Adrenal gland (tissue), 19 donors: ENCODE measurements at places on chromosomes 7 and 10. TPM values are rescaled to one million over a fixed set of nuclear protein-coding genes. Genes with fewer than 3 reads are reported as not detected.

The RBP3 gene
- not detected for total RNA-seq

The VENTX gene
- 2.0 TPM for total RNA-seq

The FOXP2 gene
- 1.1 TPM for total RNA-seq

The TMEM213 gene
- total RNA-seq, result not detected

The SEMA3A gene
- total RNA-seq, result 1.1 TPM

The CALHM3 gene
- total RNA-seq, result not detected

The MGAM2 gene
- not detected for total RNA-seq

The ZNF804B gene
- total RNA-seq, result 0.09 TPM

The MRC1 gene
- 44.5 TPM for total RNA-seq

The TLX1 gene
- total RNA-seq, result not detected

The CNPY1 gene
- total RNA-seq, result not detected

The GARIN1A gene
- 3.3 TPM for total RNA-seq

The LAMTOR4 gene
- 184 TPM for total RNA-seq

- H3K27ac ChIP-seq, result peak overlapping the region; percentile 69
- H3K4me1 ChIP-seq, result peaks cover 14% of the 10 kb centered on the region
- no peaks in the 10 kb centered on the region for H3K36me3 ChIP-seq
- no peak overlapping the region for H3K4me3 ChIP-seq
- no peaks in the 10 kb centered on the region for H3K27me3 ChIP-seq
- peak; percentile 72 for DNase-seq
These were observed 24.5 kb upstream of the SVIL start for GRCh38 chr10:29658984-29659965.

DNA sequence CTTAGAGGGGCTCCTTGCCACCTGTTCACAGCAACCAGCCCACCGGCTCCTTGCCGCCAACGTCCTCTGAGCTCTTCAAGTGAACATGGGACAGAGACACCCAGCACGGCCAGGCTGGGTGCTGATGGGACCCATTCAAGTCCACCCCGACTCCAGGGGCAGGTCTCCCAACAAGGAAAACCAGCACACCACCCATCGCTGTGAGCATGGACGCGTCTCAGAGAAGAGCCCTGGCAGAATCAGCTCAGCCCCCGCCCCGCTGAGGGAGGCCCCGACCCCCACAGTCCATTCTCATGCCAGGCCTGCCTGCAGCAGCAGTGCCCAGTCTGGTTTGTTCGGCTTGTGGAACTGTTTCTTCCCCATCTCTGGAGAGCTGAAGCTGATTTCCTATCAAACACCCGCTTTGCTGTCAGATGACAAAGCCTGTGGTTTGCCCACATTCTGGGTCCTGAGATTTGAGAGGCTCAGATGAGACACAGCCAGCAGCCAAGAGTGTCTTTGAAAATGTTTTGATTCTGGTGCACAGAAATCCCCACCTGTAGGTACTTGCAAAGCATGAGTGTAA is 216.6 kb downstream of the ZMYND11 start:
- H3K4me1 ChIP-seq, result no peaks in the 10 kb centered on the region
- DNase-seq, result no peak
- peaks cover 40% of the 10 kb centered on the region for H3K36me3 ChIP-seq

- no peaks in the 10 kb centered on the region for H3K36me3 ChIP-seq
- DNase-seq, result no peak
- H3K27me3 ChIP-seq, result no peaks in the 10 kb centered on the region
- H3K4me3 ChIP-seq, result no peak overlapping the region
These were observed 6.8 kb downstream of the NAMPT start for GRCh38 chr7:106277976-106278375.

DNA sequence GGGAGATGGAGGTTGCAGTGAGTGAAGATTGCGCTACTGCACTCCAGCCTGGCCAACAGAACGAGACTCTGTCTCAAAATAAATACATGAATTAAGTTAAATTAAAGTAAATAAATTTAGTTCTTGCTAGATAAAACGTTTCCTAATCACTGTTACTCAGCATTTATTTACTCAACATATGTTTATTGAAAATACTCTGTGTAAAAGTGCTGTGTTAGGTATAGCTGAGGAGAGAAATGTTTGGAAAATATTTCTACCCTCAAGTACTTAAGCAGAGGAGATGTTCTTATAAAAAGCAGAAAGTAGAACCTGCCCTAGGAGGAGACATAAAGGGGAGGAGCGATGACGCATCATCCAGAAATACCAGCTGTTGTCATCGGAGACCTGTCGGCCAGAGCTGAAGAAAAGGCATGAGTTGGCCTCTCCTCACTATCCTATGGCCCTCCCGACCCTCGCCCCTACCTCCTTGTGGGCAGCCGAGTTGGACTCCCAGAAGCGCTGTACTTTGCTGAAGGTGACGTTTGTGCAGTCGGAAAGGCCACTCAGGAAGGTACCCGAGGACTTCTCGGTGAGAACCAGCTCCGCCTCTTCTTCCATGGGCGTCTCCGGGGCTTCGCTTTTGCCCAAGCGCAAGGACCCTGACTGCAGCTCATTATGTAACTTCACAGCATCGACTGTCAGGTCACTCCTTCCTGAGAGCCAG is 1.1 kb downstream of the RRP12 start:
- peak overlapping the region; percentile 89 for H3K27ac ChIP-seq
- H3K4me1 ChIP-seq, result peaks cover 9% of the 10 kb centered on the region
- H3K27me3 ChIP-seq, result no peaks in the 10 kb centered on the region
- DNase-seq, result peak; percentile 85

GRCh38 chr10:15640536-15641085 is 79.1 kb downstream of the ITGA8 start:
- H3K4me1 ChIP-seq, result no peaks in the 10 kb centered on the region
- no peak overlapping the region for H3K27ac ChIP-seq
- no peak overlapping the region for H3K4me3 ChIP-seq
- no peaks in the 10 kb centered on the region for H3K27me3 ChIP-seq

GRCh38 chr7:121557034-121557892 is 161.2 kb upstream of the FAM3C start:
- H3K27ac ChIP-seq, result no peak overlapping the region
- H3K4me1 ChIP-seq, result no peaks in the 10 kb centered on the region
- DNase-seq, result no peak
- no peaks in the 10 kb centered on the region for H3K27me3 ChIP-seq

DNA sequence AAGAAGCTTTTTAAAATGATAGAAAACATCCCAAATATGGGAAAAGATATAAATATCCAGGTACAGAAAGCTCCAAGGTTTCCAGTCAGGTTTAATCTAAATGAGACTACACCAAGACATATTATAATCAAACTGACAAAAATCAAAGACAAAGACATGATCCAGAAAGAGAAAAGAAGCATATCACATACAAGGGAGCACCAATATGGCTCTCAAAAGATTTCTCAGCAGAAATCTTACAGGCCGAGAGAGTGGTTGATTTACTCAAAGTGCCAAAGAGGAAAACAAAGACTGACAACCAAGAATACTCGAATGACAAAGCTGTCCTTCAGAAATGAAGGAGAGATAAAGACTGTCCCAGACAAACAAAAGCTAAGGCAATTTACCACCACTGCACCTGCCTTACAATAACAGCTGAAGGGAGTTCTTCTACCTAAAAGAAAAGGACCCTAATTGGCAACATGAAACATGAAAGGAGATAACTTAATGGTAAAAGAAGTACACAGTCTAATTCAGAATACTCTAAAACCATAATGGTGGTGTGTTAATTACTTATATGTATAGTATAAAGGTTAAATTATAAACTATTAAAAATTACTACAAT is 25.4 kb downstream of the OR2A14 start:
- no peak for DNase-seq
- no peak overlapping the region for H3K27ac ChIP-seq
- H3K4me3 ChIP-seq, result no peak overlapping the region

- H3K4me1 ChIP-seq, result peaks cover 16% of the 10 kb centered on the region
- H3K27ac ChIP-seq, result peak overlapping the region; percentile 97
- no peaks in the 10 kb centered on the region for H3K27me3 ChIP-seq
- H3K36me3 ChIP-seq, result no peaks in the 10 kb centered on the region
- no peak for DNase-seq
- peak overlapping the region; percentile 87 for H3K4me3 ChIP-seq
These were observed 1.5 kb downstream of the SLC25A13 start for GRCh38 chr7:96320442-96320841.

- DNase-seq, result no peak
- H3K27me3 ChIP-seq, result no peaks in the 10 kb centered on the region
- H3K27ac ChIP-seq, result no peak overlapping the region
- no peaks in the 10 kb centered on the region for H3K36me3 ChIP-seq
These were observed 38.9 kb upstream of the RSU1 start for GRCh38 chr10:16856092-16856491.

- peak overlapping the region; percentile 21 for H3K4me3 ChIP-seq
- no peaks in the 10 kb centered on the region for H3K4me1 ChIP-seq
- peak; percentile 66 for DNase-seq
- H3K27ac ChIP-seq, result peak overlapping the region; percentile 85
- no peaks in the 10 kb centered on the region for H3K36me3 ChIP-seq
These were observed 723 bp downstream of the MTURN start for GRCh38 chr7:30135301-30136116.

DNA sequence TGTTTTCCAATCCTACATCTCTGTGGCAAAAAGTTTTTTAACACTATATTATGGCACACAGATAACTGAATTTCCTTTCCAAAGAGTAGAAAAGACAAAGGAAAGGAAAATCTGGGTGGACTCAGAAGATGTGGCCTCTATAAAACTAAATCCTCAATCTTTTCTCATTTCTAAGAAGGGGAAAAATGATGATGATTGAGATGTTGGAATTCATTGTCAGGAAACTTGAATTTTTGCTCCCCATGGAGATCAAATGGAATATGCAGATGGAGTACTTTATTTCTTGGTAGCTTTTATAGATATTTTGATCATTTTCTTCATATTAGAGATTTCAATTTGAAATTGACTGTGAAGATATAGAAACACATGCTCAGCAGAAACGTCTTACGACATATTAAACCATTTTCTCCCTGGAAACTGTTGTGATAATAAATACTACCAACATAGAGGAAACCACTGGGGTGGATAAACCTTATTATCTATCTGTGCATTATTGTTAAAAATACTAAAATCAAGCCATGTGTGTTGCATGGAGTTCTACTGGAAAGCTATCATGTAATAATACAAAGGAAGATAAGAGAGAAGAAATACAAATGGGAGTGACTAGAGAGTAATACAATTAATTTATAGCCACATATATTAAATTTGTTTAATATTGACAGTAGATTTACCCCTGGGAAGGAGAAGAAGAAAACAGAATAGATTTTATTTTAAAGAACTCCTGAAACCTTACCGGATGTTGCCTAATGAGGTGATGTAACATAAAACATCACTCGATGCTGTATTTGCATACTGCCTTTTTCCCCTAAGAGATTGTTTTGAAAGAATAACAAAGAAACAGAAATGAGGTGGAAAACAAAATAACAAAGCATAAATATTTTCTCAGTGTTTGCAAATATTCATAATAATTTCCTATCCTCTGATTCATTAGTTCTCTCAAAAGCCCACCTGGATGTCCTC is 931.2 kb upstream of the C7orf33 start:
- no peaks in the 10 kb centered on the region for H3K4me1 ChIP-seq
- H3K4me3 ChIP-seq, result no peak overlapping the region
- no peaks in the 10 kb centered on the region for H3K36me3 ChIP-seq
- H3K27ac ChIP-seq, result no peak overlapping the region

- H3K27me3 ChIP-seq, result no peaks in the 10 kb centered on the region
- H3K27ac ChIP-seq, result no peak overlapping the region
- no peaks in the 10 kb centered on the region for H3K36me3 ChIP-seq
These were observed 114.3 kb downstream of the LYZL1 start for GRCh38 chr10:29403208-29403607.

- no peaks in the 10 kb centered on the region for H3K27me3 ChIP-seq
- no peaks in the 10 kb centered on the region for H3K4me1 ChIP-seq
- no peak overlapping the region for H3K27ac ChIP-seq
These were observed 41.1 kb upstream of the STMP1 start for GRCh38 chr7:135620980-135621850.

DNA sequence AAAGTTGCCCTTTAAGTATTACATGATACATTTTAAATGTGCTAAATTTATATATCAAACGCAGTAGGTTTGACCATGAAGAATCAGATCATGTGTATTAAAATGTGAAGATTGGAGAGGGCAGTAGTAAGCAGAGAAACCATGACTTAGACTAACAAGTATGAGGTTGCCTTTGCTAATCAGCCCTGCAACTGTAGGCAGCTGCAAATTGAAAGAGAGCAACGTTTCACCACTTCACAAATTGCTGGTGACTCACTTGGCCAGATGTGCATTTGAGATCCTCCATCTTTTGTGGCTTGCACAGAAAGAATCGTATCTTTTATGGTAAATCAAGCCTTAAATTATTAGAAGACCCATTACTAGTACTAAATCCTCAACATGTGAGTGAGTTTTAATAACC is 10.1 kb upstream of the SEMA3A start:
- no peaks in the 10 kb centered on the region for H3K27me3 ChIP-seq
- no peak for DNase-seq
- no peaks in the 10 kb centered on the region for H3K4me1 ChIP-seq
- H3K27ac ChIP-seq, result no peak overlapping the region

GRCh38 chr7:67631476-67631875 is 634.8 kb downstream of the TYW1 start:
- H3K36me3 ChIP-seq, result no peaks in the 10 kb centered on the region
- no peak for DNase-seq
- no peak overlapping the region for H3K4me3 ChIP-seq

- no peak for DNase-seq
- no peak overlapping the region for H3K27ac ChIP-seq
- peaks cover 27% of the 10 kb centered on the region for H3K4me1 ChIP-seq
- no peaks in the 10 kb centered on the region for H3K36me3 ChIP-seq
- H3K4me3 ChIP-seq, result no peak overlapping the region
These were observed 68.5 kb upstream of the ARID5B start for GRCh38 chr10:61832866-61833481.
